NCI-H1436 treated with DMSO at 0.1 percent for 48 hours (cell line): ENCODE measurements at places on chromosomes 16 and 17.

- peak; percentile 97 for DNase-seq
Measured at GRCh38 chr17:41688641-41689496, at the start of gene EIF1. TSS of gene EIF1 (plus strand) at chr17:41688885. CDS start at chr17:41689039, 154 bp downstream.

DNA sequence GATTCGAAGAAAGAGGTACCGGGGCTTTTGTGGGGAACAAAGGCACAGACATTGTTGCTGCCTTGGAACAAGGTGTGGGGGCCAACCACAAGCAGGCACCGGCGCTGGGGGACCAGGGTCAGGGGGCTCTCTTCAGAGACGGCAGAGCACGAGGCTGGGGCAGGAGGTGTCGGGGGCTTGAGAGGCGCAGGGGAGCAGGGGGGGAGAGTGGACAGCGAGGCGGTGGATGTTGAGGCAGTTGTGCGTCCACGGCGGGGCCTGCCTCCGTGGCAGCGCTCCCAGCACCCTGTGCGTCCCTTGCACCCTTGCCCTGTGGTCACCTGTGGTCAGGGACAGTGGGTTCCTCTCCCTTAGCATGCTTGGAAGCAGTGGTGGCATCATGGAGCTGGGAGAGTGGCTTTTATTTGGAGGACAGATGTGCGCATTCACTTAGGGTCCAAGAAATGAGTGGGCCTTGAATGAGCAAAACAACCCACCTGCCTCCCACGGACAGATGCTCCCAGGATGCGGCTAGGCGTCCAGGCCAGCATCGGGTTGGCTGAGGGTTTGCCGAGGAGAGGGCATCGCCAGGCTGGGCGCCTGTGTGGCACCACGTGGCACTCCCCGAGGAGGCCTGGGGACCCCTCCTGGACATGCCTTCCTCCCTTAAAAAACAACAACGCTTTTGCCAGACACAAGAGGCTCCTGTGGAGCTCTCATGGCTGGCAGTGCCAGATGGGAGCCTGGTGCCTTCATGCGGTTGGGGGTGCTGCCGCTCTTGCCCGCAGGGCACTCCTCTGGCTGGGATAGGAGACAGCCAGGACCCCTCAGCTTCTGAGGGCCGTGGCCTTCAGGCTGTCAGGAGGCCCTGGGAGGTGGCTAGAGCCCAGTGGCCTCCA lies 113.0 kb downstream of the BANP start:
- no peak for DNase-seq

GRCh38 chr17:27986805-27987684 lies 55.4 kb upstream of the NLK start:
- DNase-seq: no peak

- DNase-seq: no peak
Measured at GRCh38 chr17:79014158-79014758, 4.7 kb upstream of the CANT1 start.

GRCh38 chr16:2092866-2093265 lies 42.8 kb downstream of the PKD1 start:
- DNase-seq: no peak

- no peak for DNase-seq
Measured at GRCh38 chr17:1431631-1432104, 24.4 kb downstream of the CRK start.
